ENCODE measurements at places on chromosomes 11 and 22.

GRCh38 chr22:25698978-25699377 lies 43.0 kb upstream of the MYO18B start:
- no peak for DNase-seq

DNA sequence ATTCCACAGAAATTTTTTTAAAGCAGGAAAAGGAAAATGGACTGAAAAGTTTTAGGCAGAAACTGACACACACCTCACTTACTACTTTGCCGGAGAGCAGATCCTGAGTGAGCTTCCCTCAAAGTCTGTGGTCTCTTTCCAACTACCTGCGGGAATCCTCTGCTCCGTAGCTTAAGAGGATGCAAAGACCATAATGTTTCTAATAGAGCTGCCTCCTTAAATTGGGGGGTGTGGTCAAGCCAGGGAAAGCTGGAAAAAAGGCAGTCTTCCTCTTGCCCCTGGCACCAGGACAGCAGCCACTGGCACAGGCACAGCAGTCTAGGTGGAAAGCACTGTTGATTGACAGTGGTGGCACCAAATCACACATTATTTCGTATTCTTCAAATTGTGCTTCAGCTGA lies at the start of gene ETS1:
ETS1 (minus strand) TSS at position 144 of the 400 bp plus-strand sequence. CDS start 14,428 bp downstream, outside the sequence.
- DNase-seq: no peak

DNA sequence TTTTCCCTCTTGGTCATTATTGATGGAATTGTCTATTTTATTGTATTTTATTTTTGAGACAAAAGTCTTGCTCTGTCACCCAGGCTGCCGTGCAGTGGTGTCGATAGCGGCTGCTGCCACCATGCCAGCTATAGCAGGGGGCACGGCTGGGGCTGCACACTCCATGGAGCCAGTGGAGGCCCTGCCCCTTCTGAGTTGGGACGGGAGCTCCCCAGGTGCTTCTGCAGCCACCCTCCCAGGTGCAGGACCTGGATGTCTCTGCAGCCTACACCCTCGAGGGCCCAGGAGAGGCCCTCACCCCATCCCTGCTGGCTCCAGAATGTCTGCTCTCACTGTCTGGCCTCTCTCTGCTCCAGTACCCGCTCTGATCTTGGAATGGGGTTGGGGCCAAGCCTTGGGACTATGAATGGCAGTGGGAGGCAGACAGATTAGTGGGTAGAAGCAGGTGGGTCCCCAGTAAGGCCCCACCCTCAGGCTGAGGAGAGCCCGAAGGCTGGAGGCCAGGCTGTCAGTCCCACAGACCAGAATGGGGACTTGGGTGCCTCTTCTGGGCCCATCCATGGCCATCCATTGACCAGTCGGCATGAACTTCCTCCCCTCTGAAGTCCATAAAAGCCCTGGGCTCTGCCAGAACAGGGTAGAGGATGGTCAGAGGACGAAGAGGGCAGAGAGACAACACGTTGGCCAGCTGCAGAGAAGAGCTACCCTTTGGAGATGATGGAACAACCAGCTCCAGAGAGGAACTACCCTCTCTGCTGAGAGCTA lies 49.6 kb upstream of the ATXN10 start:
- DNase-seq: no peak

- no peak for DNase-seq
Measured at GRCh38 chr11:64316672-64317324, 561 bp downstream of the TRMT112 start.

DNA sequence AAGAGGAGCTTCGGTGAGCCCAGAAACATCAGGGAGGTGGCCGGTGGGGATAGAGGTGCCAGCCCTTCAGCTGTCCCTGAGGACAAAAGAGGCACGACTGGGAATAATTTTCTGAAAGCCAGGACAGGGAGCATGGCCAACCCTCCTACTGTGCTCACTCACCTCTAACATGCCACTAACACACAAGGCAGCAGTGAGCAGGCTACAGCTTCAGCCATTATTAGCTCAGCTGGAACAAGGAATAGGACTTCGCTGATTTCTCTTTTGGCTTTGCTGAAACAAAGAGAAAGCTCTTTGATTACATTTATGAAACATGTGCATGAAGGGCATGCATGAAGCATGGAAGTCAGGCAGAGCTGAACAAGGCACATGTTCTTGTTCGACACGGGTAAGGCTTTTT lies 12.1 kb upstream of the OR10A5 start:
- no peak for DNase-seq

DNA sequence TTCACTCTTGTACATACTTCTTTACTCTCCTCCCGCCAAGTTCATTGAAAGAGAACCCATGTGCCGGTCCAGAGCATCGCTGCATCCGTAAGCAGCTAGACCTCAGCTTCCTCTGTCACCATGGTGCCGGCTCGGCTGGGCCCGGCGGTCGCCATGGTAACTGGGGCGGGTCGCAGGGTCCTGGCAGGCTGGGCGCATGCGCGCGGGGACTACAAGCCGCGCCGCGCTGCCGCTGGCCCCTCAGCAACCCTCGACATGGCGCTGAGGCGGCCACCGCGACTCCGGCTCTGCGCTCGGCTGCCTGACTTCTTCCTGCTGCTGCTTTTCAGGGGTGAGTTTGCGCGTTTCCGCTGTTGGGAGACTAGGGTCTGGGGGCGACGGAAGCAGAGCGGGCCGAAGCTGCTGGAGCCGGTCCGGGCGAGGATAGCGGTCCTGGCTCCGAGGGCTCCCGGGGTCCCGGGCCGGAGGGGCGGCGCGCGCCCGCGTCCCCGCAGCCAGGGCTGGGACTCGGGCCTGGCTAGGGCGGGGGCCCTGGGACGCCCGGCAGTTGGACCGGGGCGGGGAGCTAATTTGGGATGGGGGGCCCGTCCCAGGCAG lies at the start of gene JAM3:
JAM3 (plus strand) TSS at position 244 of the 597 bp plus-strand sequence; CDS start at position 256, 12 bp downstream.
- DNase-seq: peak; percentile 92

- DNase-seq: peak; percentile 37
Measured at GRCh38 chr11:111123463-111124398, 121.8 kb upstream of the POU2AF2 start.

GRCh38 chr11:78100676-78101472 lies 21.2 kb upstream of the NDUFC2 start:
- peak; percentile 15 for DNase-seq

DNA sequence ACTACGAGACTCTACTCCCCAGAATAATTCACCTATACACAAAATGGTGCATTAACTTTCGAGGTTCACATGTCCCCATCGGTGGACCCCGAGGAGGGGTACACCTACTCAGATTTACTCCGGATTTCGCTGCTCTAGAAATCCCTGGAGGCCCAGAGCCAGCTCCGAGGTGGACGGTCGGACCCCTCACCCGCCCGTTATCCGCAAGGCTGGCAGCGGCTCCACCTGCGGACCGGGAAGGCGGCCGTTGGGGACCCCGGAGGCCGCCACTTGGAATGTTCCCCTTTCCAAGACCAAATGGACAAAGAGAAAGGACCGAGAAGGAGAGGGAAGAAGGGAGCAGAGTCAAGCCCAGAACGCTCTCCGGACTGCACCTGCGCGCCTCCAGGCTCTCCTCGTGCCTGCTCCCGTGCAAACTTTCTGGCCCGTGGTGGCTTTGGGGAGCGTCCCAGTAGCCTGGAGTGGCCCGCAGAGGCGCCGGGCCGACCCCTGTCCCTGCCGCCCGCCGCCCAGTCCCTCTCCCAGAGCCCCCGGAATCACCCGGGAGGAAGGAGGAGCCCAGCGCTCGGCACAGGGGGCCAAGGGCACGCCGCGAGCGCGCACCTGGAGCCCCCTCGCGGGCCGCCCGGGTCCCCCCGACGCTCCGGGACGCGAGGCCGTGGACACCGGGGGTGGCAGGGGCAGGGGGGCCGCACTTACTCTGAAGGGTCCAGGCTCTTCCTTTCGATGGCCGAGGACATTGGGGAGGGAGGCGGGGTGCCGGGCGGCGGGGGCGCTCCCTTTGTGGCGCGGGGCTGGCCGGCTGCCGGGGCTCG lies 23.0 kb downstream of the LMO2 start:
- no peak for DNase-seq

DNA sequence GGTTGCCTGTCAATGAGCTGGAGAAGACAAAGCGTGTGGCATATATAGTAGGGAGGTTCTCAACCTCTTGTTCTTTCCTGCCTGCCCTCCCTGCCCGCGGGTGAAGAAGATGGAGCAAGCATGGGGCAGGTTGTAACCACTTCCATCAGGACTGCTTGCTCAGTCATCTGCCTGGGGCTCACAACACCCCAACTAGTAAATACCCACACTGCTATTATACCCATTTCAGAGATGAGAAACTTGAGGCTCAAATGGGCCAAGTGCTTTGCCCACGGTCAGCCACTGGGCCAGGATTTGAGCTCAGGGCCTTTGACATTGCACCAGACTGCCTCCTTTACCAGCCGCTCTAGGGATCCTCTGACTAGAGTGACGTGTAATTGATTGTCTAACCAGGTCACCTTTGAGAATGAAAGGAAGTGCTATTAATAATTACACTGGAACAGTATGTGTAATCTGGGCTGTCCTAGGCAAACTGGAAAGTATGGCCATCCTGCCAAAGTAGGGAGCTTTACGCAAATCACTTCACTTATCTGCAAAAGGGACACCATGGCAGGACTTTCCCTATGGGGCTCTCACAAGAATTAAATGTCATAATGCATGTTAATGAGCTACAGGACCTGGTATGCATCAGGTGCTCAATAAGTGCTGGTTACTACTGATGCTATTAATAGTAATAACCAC lies 2.8 kb upstream of the CDC42EP1 start:
- DNase-seq: no peak

GRCh38 chr22:24728790-24729637 lies 45.5 kb downstream of the PIWIL3 start:
- no peak for DNase-seq

DNA sequence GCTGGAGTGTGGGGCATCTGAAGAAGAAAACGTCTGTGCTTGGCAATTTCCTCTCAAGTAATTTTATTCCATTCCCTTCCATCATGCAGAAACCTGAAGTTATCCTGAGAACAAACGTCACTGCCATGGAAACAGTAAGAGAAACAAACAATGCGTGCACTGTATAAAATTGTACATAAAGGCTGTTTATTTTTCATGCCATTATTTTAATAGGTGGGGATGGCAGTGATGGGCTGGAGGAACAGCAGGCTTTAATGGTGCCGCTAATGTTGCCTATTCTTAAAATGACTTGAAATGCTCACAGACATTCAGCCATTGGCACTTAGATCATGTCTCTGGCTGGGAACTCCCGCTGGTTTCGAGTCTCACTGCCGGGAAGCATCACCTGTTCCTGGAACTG lies 7.5 kb upstream of the SEZ6L start:
- DNase-seq: no peak

DNA sequence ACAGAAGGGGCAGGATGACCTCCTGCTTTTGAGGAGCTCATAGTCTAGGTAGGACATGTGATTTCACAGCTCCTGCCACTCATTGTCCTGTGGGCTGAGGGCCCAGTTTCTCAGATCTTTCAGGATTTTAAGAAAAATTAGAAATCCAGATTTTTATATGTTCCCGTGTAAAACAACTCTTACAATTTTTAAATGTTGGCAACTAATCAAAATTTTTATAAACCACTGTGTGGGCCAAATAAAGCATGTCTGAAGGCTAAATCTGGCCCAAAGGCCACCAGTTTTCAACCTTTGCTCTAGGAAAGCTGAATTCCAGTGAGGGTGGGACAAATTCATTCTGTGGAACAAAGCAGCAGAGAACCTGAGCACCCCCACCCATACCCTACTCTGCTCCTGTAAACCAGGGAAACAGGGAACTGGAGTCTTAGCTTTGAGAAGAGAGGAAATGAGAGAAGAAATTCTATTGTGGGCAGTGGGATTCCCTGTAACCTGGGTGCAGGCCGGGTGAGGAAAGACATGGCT lies 20.6 kb downstream of the LRRC32 start:
- DNase-seq: no peak

DNA sequence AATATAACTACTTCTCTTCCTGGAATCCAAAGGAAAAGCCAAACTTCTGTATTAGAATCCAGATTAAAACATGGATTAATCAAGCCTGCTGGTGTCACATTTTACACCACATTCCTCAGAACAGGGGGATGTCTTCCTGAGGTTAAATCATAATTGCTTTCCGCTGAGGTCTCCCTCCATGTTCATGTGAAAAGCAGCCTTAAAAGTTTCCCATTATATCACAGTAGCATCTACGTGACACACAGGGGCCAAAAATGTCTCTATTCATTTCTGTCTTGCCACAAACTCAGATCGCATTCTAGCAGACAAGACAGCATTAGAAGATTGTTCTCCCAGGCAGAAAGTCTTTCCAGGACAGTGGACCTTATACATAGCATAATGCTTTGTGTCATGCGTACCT lies 788.7 kb downstream of the OPCML start:
- no peak for DNase-seq

- no peak for DNase-seq
Measured at GRCh38 chr11:76208438-76209374, 2.4 kb upstream of the WNT11 start.

- peak; percentile 77 for DNase-seq
Measured at GRCh38 chr11:82733444-82734119, at the start of gene FAM181B. FAM181B (minus strand) TSS chr11:82733864; CDS start chr11:82733729, 135 bp downstream.

- no peak for DNase-seq
Measured at GRCh38 chr11:70210530-70210929, 7.4 kb downstream of the FADD start.

DNA sequence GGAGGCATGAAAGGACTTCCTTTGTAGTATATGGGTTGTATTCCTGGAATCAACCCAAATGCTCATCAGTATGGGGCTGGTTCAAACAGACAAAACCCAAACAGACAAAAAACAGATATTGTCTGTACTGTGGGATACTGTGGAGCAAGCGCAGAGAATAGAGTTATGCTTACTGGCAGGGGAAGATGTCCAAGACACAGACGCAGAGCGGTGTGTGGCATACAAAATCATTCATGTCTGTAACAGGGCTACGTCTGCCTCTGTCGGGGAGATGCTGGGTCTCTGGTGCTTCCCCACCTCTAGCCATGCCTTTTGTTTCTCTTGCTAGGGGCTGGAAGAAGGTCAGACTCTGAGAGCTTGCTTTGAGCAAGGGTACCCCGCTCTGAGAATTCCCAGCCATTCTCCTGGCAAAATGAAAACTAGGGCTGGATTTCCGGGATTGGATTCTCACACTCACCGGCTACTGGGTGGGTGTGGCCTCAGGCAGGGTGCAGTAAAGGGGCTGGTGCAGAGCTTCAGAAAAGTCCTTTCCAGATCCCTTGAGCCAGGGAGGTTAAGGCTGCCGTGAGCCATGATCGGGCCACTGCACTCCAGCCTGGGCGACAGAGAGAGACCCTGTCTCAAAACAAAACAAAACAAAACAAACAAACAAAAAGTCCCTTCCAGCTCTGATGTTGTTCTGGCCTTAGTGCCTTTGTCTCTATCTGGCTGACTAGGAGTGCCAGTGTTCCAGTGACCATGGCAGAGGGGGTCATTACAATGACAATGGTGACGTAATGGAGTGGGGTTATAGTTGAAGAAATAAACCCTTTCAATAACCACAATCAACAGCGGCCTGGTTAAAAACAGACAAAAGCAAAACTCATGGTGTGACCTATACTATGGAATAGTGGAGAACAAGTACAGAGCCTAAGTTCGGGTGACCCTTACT lies 2.9 kb upstream of the ABCC8 start:
- no peak for DNase-seq

- DNase-seq: no peak
Measured at GRCh38 chr22:50477923-50478322, 3.1 kb upstream of the SBF1 start.
